ENCODE measurements at places on chromosomes 13 and 19.
A peak's percentile ranks its signal among the peaks of the same experiment; 100 is the strongest.

GRCh38 chr13:91400063-91400399, 1.6 kb downstream of the GPC5 start:
- no peaks in the 10 kb centered on the region for H3K36me3 ChIP-seq
- H3K27me3 ChIP-seq = peaks cover 6% of the 10 kb centered on the region
- no peak overlapping the region for H3K4me3 ChIP-seq
- no peak overlapping the region for H3K27ac ChIP-seq
- H3K4me1 ChIP-seq = peaks cover 4% of the 10 kb centered on the region

GRCh38 chr13:69050696-69051095, 1056.9 kb upstream of the ATXN8OS start:
- H3K36me3 ChIP-seq = no peaks in the 10 kb centered on the region
- H3K27ac ChIP-seq = no peak overlapping the region
- no peaks in the 10 kb centered on the region for H3K4me1 ChIP-seq
- peaks cover 2% of the 10 kb centered on the region for H3K27me3 ChIP-seq

DNA sequence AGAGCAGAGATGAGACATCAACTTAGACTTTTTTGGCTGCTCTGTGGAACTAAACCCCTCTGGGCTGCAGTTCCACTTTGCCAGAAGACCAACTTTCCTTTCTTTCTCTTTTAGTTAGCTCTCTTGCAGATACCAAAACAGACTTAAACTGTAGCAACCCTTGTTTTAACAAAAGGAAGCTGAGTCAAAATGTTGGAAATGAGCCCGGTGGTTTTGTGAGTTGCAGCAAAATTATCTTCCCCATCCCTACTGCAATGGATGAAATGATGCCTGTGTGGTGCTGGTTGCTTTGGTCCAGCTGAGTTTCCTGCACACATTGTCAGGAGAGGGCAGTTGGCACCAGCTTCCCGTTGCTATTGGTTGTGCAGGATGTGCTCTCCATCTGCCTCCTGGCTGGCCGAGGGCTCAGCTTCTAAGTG, 115.3 kb downstream of the LRCH1 start:
- H3K36me3 ChIP-seq = peaks cover 23% of the 10 kb centered on the region
- H3K4me1 ChIP-seq = peaks cover 53% of the 10 kb centered on the region
- H3K27ac ChIP-seq = no peak overlapping the region
- peaks cover 2% of the 10 kb centered on the region for H3K27me3 ChIP-seq
- DNase-seq = peak; percentile 20

GRCh38 chr13:47521890-47522487, 479.1 kb downstream of the SUCLA2 start:
- H3K27ac ChIP-seq = no peak overlapping the region
- no peaks in the 10 kb centered on the region for H3K27me3 ChIP-seq
- no peak overlapping the region for H3K4me3 ChIP-seq
- no peaks in the 10 kb centered on the region for H3K36me3 ChIP-seq

DNA sequence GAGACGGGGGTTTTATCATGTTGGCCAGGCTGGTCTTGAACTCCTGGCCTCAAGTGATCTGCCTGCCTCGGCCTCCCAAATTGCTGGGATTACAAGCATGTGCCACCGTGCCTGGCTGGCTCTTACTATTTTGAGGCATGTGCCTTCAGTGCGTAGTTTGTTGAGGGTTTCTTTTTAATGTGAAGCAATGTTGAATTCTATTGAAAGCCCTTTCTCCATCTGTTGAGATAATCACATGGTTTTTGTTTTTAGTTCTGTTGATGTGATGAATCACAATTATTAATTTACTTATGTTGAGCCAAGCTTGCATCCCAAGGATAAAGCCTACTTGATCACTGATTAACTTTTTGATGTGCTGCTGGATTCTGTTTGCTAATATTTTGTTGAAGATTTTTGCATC, 290.9 kb downstream of the KCNRG start:
- H3K4me1 ChIP-seq = peaks cover 17% of the 10 kb centered on the region
- H3K4me3 ChIP-seq = no peak overlapping the region
- no peaks in the 10 kb centered on the region for H3K36me3 ChIP-seq
- no peak overlapping the region for H3K27ac ChIP-seq

DNA sequence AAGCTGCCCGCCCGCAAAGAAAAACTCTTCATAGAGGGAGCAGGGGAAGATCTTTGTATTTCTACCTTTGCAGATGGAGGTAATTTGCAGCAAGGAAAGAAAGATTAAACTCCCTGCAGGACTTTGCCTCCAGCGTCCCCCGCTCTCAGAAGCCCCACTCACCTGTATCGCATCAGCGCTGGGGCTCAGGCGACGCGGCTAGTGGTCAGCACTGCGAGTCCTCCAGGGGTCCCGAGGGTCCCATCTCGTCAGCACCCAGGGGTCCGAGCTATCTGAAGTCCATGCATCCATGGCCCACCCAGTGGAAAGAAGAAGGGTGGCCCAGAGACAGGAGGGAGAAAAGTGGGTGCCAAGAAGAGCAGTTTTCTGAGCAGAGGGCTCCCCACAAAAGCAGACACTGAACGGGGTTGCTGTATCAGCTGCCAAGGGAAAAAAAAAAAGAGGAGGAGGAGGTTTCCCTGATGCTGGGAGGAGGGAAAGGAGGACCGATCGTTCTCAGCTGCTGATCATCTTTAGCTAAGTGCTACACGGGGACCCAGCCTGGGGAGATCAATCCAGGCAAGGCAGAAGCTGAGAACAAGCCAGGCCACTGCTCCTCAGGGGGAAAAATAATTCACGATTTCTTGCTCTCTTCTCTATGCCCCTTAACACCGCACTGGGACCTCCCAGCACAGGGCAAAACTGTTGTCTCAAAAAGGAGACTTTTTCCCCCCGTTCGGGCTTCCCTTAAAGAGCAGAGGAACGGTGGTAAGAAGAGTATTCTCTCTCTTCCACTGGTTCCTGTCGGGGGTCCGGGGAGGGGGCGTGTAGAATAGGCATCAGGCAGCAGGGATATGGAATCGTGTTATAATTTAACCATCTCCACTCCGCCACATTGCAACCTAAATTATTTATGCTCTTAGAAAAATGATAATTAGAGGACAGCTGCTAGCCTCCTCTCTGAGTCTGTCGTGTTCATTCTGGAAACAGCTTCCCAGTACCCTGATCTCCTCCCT, 117.7 kb upstream of the CACNA1A start:
- no peak overlapping the region for H3K27ac ChIP-seq
- H3K27me3 ChIP-seq = peaks cover 1% of the 10 kb centered on the region
- no peak overlapping the region for H3K4me3 ChIP-seq
- H3K36me3 ChIP-seq = no peaks in the 10 kb centered on the region
- no peak for DNase-seq

DNA sequence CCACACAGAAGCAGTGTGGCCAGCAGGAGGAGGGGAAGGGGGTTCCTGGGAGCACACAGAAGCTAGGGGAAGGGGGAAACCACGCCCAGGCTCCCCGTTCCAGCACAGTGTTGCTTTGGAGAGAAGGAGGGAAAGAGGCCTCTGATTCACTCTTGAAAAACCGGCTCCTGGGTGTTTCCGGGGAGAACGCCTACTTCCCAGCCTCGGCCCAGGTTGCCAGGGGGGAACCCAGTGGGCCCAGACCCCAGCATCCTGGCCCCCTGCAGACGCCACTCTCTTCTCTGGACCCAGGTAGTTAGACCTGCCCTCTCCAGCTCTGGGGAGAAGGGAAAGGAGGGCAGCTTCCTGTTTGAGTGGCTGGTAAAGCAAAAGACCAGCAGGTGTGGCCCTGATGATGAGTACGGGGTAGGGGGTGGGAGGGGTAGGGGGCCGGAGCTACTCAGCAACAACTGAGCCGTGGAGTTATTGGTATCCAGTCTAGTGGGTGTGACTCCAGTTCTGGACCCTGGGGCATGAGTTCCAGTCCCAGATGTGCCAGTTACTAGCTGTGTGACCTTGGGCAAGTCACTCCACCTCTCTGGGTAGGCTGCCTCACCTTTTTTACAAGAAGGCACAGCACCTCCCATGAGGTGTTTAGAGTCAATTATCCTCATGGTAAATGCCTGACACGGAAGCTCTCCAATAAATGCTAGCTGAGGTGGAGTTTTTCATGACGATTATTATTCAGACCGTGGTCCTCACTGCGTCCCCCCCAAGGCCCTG, 836 bp downstream of the GIPC1 start:
- H3K4me1 ChIP-seq = peaks cover 20% of the 10 kb centered on the region
- H3K27me3 ChIP-seq = peaks cover 5% of the 10 kb centered on the region
- H3K36me3 ChIP-seq = peaks cover 16% of the 10 kb centered on the region
- H3K27ac ChIP-seq = peak overlapping the region; percentile 86
- no peak for DNase-seq

GRCh38 chr13:110651726-110652230, 36.4 kb downstream of the NAXD start:
- no peaks in the 10 kb centered on the region for H3K4me1 ChIP-seq
- H3K27ac ChIP-seq = no peak overlapping the region
- DNase-seq = no peak
- H3K27me3 ChIP-seq = peaks cover 9% of the 10 kb centered on the region
- peaks cover 11% of the 10 kb centered on the region for H3K36me3 ChIP-seq
- H3K4me3 ChIP-seq = no peak overlapping the region

DNA sequence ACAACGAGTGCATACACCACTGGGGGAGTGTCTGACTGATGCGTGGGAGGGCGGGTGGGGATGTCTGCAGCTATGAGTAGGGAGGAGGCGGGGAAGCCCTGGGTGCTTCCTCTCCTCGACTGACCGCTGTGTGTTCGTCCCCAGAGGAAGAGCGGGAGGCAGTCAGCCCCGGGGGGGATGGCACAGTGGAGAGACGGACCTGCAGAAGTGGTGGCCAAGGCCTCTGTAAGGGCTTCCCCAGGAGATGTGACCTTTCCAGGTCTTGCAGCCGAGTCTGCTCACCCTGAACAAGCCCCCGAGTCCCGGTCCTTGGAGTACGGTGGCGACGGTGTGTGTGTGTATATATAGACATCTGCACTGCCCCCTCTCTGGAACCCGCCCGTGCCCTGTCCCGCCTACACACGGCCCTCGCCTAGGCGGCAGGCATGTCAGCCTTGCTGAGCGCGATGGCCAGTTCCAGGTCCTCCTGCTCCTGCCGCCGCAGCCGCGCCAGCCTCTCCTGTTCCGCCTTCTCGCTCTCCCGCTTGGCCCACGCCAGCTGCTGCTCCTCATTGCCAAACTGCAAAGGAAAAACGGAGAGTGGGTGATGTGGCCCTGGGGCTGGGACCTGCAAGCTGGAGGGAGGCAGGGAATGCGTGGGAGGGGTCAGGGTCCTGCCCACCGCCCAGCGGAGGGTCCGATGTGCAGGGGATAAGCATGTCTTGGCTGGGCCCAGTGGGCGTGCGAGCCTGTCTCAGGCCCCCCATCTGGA, 30.8 kb downstream of the KLF2 start:
- H3K4me1 ChIP-seq = peaks cover 13% of the 10 kb centered on the region
- H3K27me3 ChIP-seq = peaks cover 4% of the 10 kb centered on the region
- H3K4me3 ChIP-seq = no peak overlapping the region
- H3K36me3 ChIP-seq = no peaks in the 10 kb centered on the region
